ENCODE measurements at places on chromosomes 6 and 20.

GRCh38 chr20:50277460-50278376, 87.1 kb downstream of the CEBPB start:
- DNase-seq, result no peak

DNA sequence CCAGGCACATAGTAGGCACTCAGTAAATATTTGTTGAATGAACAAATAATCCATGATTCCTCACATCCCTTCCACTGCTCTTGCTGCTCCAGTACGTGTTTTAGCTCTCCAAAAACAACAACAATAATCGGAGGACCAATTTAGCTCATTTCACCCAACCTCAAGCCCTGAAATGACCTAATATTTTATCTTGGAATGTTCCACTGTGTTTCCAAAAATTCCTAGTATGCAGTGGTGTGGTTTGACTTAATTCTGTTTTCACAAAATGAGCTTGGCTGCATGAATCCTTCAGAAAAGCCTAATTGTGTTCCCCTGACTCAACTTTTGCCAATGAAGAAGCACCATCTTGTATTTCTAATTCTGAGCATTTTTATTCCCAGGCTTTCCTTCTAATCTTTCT, 168.0 kb upstream of the PHACTR1 start:
- DNase-seq, result no peak

DNA sequence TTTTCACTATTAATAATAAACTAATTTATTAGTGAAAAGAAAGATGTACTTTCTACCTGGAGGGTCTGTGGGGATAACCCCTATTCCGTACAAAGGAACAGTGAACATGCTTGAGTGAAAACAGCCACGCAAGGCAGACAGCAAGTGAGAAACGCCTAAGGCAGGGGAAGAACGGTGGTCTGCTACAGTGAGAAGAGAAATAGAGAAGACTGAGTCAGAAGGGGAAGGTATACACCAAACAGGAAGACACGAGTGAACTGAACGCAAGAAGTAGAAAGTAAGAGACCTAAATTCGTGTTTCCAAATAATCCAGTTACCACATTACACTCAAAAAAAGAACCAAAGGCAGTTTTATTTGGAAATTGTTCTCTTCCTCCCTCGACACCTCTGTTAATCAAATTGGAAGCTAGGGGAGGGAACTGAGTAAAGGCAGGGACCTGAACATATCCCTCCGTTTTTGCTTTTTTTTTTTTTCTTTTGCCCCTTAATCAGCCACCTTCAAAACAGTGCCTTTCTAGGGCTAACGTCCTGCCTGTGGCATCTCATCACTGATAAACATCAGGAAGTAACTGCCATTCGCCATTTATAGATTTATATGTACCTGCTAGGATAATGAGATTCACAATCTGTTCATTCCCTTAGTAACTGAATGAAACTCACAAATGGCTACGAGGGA, 48.9 kb downstream of the ATXN1 start:
- no peak for DNase-seq

GRCh38 chr6:139699335-139699734, 324.9 kb upstream of the CITED2 start:
- no peak for DNase-seq

- no peak for DNase-seq
These were observed 81.1 kb upstream of the SLCO4A1 start for GRCh38 chr20:62561182-62561581.

GRCh38 chr6:144665932-144666450, 380.9 kb downstream of the UTRN start:
- no peak for DNase-seq

- no peak for DNase-seq
These were observed 138.0 kb downstream of the NFATC2 start for GRCh38 chr20:51404297-51405060.

GRCh38 chr6:157238346-157238745, 85.0 kb downstream of the TMEM242 start:
- no peak for DNase-seq

DNA sequence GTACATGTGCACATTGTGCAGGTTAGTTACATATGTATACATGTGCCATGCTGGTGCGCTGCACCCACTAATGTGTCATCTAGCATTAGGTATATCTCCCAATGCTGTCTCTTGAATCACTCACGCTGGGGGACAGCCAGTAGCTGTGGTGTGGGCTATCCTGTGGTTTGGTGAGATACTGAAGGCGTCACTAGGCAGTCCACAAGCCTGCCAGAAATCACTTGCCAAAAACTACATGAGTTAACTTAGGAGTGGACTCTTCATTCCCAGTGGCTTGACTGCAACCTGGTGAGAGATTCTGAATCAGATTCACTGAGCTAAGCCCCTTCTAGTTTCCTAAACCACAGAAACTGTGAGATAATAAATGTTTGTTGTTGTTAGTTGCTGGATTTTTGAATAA, 191.3 kb downstream of the TSHZ2 start:
- no peak for DNase-seq

GRCh38 chr6:144029452-144029851, 21.4 kb upstream of the PLAGL1 start:
- DNase-seq, result no peak

- no peak for DNase-seq
These were observed 18.0 kb upstream of the RSPH3 start for GRCh38 chr6:159017757-159018559.

DNA sequence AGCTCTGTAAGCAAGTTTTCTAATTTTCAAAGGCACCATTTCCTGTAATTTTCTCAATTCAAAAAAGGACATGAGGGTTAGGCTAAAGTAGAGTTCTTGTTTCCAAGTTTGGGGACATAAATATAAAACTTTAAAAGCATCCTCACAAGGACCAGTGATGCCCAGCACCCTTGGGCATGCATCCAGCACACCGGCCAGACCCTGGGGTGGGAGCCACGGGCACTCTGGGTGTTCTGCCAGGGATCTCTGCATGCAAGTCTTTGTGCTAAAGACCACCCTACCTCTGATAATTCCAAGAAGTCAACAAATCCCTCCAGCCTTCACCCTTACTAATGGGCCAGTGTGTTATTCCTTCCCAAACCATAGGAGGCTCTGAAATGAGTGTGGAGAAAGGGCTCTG, 46.5 kb downstream of the PLCG1 start:
- DNase-seq, result no peak

GRCh38 chr6:156545931-156546330, 231.2 kb upstream of the ARID1B start:
- DNase-seq, result no peak

- no peak for DNase-seq
These were observed 82.7 kb downstream of the SH3BGRL2 start for GRCh38 chr6:79713701-79714322.

DNA sequence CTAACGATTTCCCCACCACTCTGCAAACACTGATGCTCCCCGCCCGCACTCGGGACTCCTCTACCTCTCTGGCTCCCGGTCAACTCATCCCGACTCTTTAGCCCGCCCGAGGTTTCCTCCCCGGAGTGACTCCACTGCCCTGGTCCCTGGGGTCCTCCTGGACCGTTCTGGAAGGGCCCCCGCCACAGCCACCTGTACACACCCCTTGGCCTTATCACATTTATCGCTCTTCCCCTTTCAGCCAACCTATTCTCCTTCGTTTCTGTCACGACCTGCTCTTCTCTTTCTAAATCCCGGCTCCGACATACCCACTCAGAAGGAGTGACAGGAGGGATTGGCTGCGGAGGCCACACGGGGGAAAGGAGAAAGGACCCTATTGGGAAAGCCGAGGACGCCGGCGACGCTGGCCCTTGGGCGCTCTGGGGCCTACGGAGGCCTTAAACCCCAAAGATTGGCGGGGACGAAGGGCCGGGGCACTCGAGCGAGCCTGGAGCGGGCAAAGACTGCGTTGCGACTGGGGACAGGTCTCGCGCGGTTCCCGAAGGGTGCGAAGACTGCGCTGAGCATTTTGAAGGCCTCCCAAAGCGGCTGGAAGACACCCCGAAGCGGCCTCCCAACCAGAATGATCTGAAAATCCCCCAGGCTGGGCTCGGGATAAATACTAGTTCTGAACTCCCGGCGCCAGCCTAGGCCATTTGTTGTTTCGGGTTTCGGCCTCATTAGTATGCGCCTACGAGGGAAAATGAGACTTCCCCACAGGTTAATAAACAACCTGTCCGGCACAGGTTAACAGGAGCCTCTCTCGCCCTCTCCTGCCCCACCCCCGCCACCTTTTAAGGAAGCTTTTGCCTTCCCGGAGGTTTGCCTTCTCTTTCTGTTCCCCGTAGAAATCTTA, 9.2 kb downstream of the SIM1 start:
- DNase-seq, result no peak

GRCh38 chr6:56890066-56890465, 64.8 kb upstream of the BEND6 start:
- DNase-seq, result no peak

- no peak for DNase-seq
These were observed 294.2 kb downstream of the OGFRL1 start for GRCh38 chr6:71582820-71583219.

- no peak for DNase-seq
These were observed 26.4 kb upstream of the RFPL4B start for GRCh38 chr6:112320561-112321318.

DNA sequence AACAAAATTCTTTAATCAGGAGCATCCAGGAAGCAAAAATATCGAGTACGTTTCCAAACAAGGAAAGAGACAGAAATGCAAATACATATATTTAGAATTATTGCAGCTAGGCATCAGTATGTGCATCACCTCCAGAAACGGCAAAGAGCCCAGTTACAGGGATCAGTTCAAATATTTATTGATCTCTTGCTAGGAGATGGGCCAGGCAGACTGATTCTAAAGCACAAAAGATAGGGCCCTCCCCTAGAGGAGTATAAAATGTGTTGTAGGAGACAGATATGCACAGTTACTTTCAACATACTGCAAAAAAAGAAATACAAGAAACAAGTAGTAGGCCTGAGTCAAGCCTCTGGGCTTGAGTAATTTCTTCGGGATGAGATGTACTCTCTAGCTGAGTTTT, 80.7 kb upstream of the NHSL1 start:
- no peak for DNase-seq

DNA sequence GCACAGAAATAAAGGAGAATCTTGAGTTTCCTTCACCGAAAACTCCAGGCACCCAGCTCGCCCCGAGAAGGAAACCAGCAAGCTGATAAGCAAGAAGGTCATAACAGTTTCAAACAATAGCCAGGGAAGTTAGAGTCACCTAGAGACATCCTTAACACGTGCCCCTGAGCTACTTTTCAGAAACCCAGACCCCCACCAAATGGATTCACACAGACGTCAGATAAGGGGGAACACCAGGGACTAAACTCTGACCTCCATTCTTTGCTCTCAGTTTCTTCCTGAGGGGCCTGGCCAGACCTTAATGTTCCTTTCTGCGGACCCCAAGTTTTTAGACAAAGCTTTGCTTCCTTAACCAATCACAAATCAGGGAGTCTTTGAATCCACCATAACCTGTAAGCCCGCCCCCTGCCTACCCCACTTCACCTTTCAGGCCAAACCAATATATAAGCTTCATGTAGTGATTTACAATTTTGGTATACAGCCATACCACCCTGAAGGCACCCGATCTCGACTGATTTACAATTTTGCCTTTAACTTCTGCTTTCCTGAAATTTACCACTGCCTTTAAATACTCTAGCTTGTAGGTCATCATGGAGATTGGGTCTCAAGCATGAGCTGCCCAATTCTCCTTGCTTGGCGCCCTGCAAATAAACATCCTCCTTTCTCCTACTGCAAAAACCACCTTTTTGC, 11.7 kb downstream of the SOD2 start:
- no peak for DNase-seq

DNA sequence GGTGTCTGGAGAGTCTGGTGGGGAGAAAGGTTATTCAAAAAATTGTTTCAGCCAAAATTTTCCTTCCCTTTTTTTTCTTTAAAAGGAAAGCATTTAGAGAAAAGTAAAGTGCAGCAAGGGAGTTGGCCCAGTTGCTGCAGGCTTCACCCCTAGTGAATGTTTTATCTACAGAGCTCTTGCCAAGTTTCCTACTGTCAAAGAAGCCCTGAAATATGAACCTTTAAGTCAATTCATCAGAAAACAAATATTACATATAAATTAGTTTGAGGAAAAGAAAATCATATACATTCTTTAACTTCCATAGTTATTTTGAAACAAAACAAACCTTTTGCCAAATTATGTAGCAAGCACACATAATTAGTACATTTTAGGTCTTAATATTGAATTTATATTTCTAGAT, 25.0 kb upstream of the HMGCLL1 start:
- DNase-seq, result no peak

GRCh38 chr20:19079536-19080299, 132.7 kb upstream of the SLC24A3 start:
- no peak for DNase-seq

GRCh38 chr20:44921447-44921846, 11.6 kb downstream of the PABPC1L start:
- DNase-seq, result no peak

DNA sequence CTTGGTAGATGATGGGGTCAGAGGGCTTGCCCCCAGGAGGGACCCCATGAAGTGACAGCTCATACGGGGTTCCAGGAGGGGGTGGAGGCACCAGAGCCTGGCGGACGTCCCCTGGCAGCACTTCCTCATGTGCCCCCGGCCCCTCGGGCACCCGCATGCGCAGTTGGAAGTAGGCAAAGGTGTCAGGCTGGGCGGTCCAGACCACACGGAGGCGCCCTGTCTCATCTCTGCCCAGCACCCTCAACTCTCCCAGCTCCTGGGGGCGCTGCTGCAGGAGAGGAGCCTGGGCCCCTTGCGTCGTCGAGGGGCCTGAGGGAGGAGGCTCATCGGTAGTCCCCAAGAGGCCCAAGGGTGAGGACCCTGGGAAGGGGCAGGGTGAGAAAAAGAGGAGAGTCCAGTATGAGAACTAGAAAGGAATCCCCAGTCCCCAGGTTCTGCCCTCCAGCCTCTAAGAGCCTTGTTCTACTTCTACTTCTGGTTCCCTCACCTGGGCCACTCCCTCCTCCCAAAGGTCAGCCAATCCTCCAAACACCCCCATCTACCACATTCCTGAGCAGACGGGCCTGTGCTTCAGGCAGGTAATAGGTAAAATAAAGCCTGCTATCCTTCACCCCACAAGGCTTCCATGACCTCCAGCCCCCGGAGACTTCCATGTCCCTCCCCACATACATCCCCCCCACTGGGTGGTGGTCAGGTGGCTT, 23.2 kb downstream of the TNXB start:
- DNase-seq, result no peak

DNA sequence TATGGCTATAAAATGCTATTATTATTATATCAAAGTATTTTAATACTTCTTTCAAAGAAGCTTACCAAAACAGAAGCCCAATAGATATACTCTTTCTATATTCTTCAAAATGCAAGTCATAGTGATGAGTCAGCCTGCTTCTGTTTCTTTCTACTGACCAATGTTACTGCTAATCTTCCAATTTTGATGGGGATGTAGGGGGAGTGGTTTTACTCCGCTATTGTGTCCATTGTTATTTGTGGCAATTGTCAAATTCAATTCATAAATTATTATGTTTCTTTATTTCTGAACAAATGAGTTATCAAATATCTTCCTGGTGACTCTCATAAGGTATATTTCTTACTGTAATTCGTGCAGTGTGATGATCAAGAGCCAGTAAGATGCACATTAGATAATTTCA, 221.5 kb upstream of the DEFB112 start:
- DNase-seq, result no peak
